ENCODE measurements at places on chromosomes 7 and 10. TPM values are rescaled to one million over a fixed set of nuclear protein-coding genes. Genes with fewer than 3 reads are reported as not detected.

- DNase-seq = no peak
Measured at GRCh38 chr10:16565604-16566003, 43.9 kb upstream of the C1QL3 start.

DNA sequence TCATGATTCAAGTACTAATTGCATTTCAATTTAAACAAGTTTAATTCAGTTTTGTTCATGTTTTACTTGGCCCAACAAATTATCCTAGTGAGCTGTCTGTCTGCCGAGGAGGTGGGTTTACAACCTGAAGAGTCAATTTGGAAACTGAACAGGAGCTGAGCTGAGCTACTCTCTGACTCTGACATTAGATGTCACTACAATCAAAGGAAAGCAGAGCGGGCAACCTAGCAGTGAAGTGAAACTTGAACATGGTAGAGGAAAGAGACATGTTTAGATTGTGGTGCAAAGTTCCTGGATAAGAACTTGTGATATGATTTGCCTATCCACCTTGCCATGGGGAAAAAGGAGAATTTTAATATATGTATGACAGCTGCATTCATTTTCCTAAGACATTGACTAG is 9.6 kb upstream of the AGR3 start:
- no peak for DNase-seq

The IGFBP1 gene
- 1.7 TPM for total RNA-seq

DNA sequence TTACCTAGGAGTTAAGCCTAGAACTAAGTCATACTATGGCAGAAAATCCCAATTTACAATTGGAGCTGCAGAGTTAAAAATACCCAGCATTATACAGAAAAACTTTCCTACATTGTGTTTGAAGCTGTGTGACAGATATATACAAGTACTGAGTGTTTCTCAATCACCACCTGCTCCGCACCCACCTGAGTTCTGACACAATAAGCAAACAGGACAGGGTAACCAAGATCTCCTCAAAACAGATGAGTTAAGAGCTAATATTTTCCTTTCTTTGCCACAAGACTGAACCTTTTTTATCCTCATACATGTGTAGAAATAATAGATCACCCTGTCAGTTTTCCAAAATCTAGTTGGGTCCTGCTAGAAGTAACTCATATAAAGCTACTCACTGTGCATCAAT is 186.3 kb downstream of the DOCK4 start:
- no peak for DNase-seq

DNA sequence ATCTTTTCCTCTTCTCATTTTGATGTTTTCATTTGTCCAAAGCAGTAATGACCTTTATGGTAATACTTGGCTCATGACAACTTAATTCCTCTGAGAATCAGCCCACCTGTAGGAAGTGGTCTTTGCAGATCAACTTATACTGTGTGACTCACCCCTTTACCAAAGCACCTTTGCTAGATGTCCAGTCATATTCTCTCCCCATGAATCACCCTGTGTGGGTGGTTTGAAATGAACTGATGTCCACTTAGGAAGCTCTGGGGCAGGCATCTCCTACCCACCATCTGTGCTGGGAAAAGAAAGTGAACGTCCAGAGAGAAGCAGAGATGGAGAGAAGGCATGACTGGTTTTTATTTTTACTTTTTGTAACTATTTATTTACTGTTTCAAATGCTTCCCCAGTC is 410.3 kb downstream of the KIF20B start:
- DNase-seq = no peak

The KIAA1549 gene
- total RNA-seq = 2.9 TPM

GRCh38 chr7:1943933-1944618 is 274.0 kb downstream of the ELFN1 start:
- DNase-seq = no peak

DNA sequence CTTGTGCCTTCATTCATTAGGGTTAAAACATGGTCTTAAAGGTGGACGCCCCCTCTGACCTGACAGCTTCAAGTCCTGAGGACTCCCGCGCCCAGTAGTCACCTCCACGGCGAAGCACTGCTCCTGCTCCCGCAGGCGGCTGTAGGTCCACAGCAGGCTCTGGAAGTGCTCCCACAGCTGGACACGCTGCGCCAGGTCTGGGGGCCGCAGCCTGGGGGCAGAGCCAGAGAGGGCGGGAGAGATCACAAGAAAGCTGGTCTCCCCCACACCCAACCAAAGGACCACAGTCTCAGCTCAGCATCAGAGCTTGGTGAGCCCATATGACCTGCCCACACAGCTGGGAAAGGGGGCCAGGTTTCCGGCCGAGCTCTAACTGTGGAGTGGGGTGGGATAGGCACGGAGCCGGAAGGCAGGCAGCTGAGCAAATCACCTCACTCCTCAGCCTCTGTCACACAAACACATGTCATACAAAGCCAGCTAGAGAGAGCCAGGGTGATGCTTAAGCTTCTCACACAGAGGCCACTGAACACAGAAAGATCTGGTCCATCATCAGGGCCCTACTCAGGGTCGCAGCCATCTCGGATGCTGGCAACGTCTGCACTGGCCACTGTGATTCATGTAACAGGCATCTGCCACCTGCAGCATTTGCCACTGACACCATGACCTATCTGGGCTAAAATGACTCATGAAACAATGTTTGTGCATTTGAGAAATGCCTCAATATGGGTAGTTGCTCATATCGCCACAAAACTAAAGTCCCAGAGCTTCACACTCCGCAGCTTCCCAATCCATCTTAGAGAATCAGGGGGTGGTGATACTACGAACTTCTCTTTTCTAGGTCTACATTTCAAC is 12.6 kb downstream of the HPS1 start:
- DNase-seq = peak; percentile 79

GRCh38 chr10:102153093-102153620 is 968 bp downstream of the NOLC1 start:
- no peak for DNase-seq

The ADAP1 gene
- total RNA-seq = 4.2 TPM

The GNGT1 gene
- not detected for total RNA-seq

GRCh38 chr7:47226696-47227095 is 355.2 kb downstream of the TNS3 start:
- no peak for DNase-seq

GRCh38 chr10:776772-777171 is 87.3 kb upstream of the DIP2C start:
- DNase-seq = peak; percentile 61

DNA sequence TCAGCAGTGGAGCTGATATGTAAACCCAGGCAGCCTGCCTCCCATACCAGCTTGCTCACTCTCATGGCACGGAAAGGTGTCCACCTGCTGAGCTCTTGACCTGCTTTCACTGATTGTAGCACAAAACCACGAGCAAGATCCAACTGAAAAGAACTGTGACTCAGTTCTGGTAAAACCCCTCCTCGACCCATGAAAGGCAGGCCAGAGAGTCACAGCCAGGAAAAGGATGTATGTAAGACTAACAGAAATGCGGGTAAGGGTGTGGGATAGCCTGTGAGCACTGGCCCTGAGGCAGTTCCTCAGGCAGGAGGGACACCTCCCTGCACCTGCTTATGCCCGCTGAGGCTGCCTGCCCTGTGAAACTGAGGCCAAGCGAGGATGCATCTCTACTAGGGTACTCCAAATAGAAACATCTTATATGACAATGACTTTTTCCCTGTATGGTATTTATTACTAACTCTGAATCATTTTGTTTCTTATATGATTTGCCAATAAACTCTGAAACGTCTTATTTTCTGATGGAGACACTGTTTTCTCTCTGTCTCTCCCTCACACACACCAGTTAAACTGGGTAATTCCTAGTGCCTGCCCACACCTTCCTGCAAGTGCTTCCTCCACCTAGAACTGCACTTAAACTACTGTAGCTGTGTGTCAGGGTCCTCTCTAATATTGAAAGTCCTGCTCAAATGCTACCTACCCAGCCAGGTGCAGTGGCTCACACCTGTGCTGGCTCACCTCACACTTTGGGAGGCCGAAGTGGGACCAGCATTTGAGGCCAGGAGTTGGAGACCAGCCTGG is 73.3 kb upstream of the GHITM start:
- no peak for DNase-seq

DNA sequence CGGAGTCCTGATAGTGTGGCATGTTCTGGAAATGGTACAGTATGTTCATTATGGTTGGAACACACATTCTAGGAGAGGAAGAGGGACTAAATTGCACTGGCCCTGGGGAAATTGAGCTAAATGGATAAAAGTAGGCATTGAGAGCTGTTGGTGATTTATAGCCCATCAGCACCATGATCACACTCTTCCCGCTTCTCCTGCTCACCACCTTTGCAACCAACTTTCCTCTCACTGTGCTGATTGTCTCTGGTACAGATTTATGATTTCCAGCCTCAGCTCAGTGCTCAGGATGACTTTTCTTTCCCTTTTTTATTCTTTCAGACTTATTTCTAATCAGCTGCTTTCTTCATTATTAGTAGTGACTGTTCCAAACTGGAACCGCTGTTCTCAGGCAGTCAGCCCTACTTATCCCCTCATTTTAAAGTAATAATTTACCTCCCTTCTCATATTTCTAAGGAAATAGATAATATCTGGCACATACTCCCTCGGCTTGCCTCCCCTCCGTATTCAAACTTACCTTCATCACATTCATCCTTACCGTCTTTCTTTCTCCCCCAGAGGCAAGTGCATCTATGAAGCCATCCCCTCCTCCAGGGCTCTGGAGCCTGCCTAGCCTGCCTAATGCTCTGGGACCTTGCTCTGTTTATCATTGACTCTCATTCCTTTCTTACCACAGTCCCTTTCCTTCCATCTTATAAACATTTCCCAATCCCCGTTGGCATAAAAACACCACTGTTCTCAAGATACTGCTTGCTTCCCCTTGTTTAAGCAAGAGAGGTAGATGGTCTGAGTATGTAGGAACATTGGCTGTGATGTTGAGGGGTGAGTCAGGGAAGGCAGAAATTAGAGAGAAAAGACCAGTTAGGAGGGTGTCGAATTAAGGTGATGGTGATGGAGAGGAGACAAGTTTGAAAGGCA is 51.6 kb upstream of the RPA3 start:
- no peak for DNase-seq

The WNT2 gene
- total RNA-seq = not detected

- no peak for DNase-seq
Measured at GRCh38 chr7:13850185-13850752, 139.2 kb downstream of the ETV1 start.

GRCh38 chr10:5504146-5505072 is 5.0 kb upstream of the CALML5 start:
- DNase-seq = no peak

GRCh38 chr10:62264702-62265436 is 3.8 kb downstream of the RTKN2 start:
- no peak for DNase-seq

The NRP1 gene
- total RNA-seq = 52.5 TPM

DNA sequence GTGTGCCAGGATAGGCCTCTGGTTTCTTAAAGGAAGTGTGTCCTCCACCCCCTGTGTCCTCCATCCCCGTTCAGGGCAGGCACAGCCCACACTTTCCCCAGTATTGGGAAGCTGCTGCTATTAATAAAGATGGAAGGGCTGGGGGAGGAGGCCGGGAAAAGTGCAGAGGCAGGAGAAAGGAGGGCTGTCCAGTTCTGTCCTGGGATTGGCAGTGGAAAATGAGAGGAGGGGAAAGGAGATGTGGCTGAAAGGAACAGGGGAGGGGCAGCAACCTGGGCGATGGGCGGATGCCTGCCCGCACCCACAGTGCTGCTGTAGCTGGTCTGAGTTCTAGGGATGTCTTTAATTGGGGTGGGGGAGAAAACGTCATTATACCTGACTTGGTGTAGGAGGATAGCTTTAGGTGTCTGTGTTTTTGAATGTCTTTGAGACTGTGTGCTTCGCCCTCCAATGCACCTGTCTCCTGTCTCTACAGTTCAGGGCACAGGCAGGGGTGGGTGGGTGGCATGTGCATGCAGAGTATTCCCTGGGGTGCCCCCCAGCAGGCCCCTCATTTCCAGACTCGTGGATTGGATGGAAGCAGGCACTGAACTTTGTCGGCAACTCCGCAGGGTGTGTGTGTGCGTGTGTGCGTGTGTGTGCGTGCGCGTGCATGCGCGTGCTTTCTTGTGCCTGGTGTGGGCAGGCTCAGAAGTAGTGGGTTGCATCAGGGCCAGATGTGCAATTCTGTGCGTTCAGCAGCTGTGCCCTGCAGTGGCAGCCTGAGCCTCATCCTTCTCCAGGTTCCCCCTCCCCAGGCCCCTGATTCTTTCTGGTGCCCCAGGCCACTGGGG is 2.5 kb downstream of the TRIM8 start:
- no peak for DNase-seq

GRCh38 chr7:50868426-50869100 is 85.9 kb upstream of the GRB10 start:
- DNase-seq = no peak

DNA sequence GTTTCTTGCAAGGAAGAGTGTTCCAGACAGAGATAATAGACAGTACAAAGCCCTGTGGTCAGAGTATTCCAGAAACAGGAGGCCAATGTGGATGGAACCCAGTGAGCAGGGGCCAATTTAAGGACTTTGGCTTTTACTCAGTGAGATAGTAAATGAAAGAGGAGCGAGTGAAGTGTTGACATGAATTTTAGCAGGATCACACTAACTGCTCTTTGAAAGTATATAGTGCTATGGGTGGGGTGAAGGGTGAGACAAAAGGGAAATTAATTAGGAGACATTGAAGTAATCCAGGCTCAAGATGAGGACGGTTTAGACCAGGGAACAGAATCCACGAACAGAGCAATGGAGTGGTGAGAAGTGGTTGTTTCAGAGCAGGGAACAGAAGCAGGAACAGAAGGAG is 62.2 kb upstream of the TES start:
- no peak for DNase-seq

DNA sequence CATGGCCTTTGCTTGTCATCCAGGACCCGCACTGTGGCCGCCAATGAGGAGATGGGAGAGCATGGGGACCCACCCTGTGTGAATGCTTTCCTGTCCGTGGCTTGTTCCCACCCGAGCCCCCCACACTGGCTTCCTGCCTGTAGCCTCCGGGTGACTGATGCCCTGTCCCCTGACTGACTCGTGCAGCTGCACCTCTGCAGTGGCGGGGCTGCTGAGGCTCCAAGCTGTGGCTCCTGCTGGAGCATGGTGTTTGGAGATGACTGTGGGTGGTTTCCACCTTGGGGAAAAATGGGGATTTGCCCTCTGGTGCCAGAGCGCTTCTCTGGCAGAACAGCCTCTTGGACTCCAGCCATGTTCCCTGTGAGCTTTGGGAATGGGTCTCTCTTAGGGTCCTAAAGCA is 2.1 kb downstream of the CAMK1D start:
- DNase-seq = no peak

GRCh38 chr10:35908451-35908850 is 266.4 kb upstream of the FZD8 start:
- DNase-seq = no peak

- DNase-seq = no peak
Measured at GRCh38 chr7:102005933-102006480, 188.6 kb downstream of the CUX1 start.

DNA sequence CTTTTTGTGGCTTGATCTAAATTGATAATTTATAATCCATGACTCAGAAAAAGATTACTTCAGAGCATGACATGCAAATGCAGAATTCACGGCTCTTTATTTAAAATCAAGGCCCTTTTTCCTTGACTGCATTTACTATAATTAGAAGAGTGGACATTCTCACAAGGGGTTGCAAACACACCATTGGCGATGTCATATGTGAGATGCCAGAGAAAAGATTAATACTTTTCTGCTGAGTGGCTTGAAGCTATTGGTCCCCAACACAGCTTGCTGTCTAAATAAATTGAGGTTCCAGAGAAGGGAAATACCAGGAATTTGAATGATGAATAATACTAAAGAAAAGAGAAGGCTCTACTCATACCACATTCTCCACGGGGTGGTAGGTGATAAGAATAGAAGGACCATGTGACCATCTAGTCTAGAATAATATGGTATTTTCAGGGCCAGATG is 78.7 kb upstream of the ARID5B start:
- DNase-seq = no peak

The TUBB8 gene
- total RNA-seq = not detected

The UCMA gene
- not detected for total RNA-seq

GRCh38 chr7:132881317-132881716 is 200.6 kb downstream of the CHCHD3 start:
- no peak for DNase-seq

The TRPV6 gene
- total RNA-seq = 7.9 TPM
